Activated T-helper 1 cell treated with anti-CD3 and anti-CD28 coated beads, Interleukin-2, amount 50 U/mL, for 16 hours (primary cell): ENCODE measurements at places on chromosomes 7 and 10.

- no peak for DNase-seq
Observed at GRCh38 chr10:82319562-82319961, 444.6 kb downstream of the NRG3 start.

DNA sequence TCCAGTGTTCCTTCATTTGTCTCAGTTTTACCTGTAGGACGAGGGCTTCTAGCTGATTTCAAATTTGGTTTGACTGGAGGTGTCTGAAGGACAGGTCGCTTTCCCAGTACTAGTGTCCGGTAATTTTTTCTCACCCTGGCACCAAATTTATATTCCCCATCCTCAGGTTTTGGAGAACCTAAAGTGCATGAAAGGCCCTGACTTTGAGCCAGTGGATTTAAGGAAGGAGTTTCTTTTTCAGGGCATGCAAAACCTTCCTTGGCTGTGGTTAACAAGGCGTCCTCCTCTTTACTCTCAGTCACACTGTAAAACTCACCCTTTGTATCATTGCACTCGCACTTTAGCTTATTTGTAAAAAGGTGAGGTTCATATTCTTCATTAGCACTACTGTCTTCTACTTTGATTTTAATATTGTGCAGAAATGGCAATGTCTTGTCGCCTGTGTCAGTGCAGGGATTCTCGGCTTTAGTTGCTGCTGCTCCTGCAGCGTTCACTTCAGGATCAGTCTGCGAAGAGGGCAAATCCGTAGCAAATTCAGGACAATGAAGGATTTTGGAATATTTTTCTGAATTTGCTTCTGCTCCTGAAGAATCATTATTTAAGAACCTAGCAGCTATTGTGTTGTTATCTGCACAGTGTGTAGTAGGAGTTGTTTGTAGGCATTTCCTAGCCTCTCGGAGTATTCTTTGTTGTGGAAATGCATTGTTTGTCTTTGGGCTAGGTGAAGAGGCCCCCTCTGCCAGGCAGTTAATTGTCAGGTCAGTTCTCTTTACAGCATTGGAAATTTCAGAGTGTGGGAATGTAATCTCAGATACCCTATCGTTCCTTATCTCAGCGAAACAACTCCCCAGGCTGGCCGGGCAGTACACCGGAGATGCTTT, 9.9 kb downstream of the SKIDA1 start:
- DNase-seq: no peak

GRCh38 chr10:52571516-52572182, 200.9 kb downstream of the MBL2 start:
- DNase-seq: no peak

GRCh38 chr7:77877791-77878190, 79.2 kb downstream of the PHTF2 start:
- DNase-seq: no peak

DNA sequence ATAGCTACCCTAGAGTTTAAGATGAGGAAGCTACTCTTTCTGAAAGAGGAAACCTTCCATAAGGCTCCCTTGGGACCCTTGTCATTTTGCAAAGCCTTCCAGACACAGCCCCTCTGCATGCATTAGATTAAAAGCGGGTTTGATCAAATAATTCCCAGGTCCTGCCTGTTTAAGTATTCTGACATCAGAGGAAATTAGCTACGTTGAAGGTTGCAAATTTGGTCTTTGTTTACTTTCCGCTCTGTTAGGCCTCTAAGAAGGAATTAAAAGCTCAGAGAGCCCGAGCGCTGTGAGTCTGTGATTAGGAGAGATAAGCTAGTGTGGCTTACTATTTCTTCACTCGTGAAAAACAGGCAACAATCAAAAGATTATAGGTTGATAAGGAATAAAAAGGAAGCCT, 1.4 kb upstream of the THSD7A start:
- no peak for DNase-seq

GRCh38 chr10:11447586-11447985, 163.9 kb downstream of the USP6NL start:
- DNase-seq: no peak

- DNase-seq: no peak
Observed at GRCh38 chr7:96663457-96663856, 46.2 kb downstream of the SEM1 start.

DNA sequence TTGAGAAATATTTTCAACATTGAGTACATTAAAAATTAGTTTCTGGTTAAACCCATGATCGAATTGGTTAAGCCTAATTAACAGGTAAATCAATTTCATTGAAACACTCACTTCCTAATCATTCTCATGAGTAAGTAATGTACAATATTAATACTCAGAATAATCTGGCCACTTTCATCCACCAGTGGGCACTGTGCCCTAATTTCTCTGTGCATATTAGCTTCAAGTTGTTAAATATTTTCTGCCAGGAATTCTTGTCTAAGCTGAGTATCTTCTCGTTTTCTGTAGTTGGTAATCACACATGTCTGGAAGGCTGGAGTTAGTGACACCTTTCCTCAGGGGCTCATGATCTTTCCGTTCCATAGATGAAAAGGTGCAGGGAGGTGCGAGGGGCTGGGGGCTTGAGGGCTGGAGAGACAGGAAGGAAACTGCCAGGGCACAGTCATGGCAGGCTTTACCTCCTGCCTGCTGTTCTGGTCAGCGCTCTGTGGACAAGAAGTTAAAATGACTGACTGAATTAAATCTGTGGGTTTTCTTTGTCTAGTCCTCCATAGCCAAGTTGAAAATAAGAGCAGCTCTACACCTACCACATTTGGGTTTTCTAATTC, 71.9 kb downstream of the WIPF3 start:
- DNase-seq: no peak

GRCh38 chr10:103626178-103626577, 132.7 kb downstream of the NEURL1 start:
- no peak for DNase-seq

- no peak for DNase-seq
Observed at GRCh38 chr7:20350996-20351692, 20.4 kb downstream of the ITGB8 start.

GRCh38 chr10:48749254-48749787, 64.6 kb downstream of the WDFY4 start:
- DNase-seq: no peak

- DNase-seq: no peak
Observed at GRCh38 chr7:64990216-64990615, 620 bp downstream of the ZNF117 start.

GRCh38 chr7:155343150-155343549, 45.5 kb downstream of the INSIG1 start:
- DNase-seq: no peak

GRCh38 chr10:122492006-122492405, 30.7 kb downstream of the HTRA1 start:
- no peak for DNase-seq

DNA sequence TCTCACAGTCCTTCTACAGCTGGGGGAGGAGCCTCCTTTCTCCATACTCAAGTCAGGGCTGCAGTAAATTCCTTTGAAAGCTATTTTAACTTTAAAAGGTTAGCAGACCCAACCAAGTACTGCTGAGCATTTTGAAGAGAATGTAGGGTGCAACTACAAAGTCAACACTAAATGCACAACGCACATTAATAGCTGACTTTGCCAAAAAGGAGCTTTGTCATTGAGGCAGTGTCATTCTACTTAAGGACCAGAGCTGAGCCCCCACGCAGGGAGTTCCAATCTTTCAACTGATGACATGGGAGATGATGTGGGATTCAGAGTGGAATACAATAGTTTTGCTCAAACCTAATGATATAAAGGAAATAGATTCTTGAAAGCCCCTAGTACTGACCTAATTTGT, 20.3 kb downstream of the TECTB start:
- no peak for DNase-seq

DNA sequence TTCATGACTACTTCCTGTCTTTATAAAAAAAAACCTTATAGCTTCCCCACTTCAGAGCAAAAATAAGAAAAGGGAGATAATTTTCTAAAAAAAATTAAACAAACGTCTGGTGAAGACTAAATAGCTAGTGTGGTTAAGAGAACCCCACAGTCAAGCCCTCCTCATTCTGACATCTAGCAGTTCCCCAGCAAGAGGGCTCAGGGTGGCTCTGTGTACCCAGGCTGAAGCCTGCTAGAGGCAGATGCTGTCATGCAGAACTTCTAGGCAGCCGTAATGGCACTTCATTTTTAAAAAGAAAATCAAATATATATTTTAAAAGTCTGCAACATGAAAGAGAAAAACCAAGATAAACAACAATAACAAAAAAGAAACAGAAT, 223.1 kb upstream of the KLF14 start:
- DNase-seq: no peak

GRCh38 chr10:64863836-64864235, 1342.6 kb downstream of the REEP3 start:
- no peak for DNase-seq

- DNase-seq: no peak
Observed at GRCh38 chr7:876972-877311, 588 bp downstream of the GET4 start.

- DNase-seq: no peak
Observed at GRCh38 chr10:98745645-98746044, 298.9 kb upstream of the HPS1 start.

DNA sequence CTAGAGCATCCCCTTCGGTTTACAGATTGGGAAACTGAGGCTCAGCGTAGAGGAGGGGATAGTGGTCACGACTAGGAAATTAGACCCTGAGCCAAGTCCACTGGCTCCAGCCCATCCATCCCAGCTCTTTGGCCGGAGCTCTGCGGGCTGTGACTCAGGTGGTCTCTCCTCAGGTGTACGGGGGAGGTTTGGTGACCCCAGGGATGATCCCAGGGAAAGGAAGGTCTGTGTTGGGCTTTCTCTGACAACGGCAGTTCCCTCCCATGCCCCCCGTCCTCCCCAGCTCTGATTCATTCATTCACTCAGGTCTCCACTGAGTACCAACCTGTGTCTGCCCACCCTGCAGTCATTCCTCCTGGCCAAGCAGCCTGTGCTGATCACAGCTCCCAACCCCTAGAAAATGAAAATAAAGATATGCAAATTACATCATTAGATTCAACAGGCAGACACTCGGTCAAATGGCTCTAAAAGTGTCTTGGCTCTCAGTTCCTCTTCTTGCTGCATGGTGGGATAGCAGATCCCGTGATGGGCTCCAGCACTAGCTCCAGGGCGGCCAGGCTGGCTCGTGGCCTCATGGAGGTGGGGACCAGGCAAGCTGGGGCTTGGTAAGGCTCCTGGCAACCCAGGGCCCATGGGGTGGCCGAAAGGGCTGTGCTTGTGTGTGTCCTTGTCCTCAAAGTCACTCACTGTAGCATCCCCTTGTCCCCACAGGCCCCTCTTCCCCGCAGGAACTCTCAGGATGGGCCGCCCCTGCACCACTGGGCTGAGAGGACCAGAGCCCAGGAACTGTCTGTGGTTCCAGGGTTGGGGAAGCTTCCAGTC, 37.8 kb downstream of the CLRN3 start:
- no peak for DNase-seq

- no peak for DNase-seq
Observed at GRCh38 chr7:50721160-50721559, 61.5 kb downstream of the GRB10 start.

GRCh38 chr10:132723330-132723970, 62.5 kb downstream of the NKX6-2 start:
- DNase-seq: no peak

DNA sequence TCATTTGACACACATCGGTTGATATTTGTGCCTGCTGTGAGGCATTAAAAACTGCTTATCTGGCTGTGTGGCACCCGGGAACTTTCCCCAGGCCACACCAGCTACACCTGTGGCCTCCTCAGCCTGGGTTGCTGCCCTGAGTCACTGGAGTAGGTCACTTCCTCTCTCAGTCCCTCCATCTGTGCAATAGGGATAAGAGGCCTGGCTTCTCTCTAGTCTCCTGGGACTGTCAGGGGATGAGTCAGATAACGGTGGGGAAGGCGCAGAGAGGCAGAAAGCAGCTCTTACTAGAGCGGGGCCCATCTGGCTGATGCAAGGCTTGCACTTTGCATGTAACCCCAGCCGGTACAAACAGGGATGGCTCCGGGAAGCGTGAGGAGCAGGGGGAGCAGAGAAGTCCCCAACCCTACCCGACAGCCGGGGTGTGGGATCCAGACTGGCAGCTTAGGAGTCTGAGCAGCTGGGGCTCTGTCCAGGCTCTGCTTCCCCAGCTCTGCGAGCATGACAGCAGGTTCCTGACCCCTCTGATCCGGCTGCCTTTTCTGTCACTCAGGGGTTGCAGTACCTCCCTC, 34.0 kb downstream of the DNAJB12 start:
- peak; percentile 57 for DNase-seq
